ENCODE measurements at places on chromosomes 2 and 18.

- no peak for DNase-seq
Observed at GRCh38 chr2:43315482-43315881, 89.1 kb upstream of the ZFP36L2 start.

- no peak for DNase-seq
Observed at GRCh38 chr18:76496194-76496890, 1.3 kb upstream of the ZNF516 start.

DNA sequence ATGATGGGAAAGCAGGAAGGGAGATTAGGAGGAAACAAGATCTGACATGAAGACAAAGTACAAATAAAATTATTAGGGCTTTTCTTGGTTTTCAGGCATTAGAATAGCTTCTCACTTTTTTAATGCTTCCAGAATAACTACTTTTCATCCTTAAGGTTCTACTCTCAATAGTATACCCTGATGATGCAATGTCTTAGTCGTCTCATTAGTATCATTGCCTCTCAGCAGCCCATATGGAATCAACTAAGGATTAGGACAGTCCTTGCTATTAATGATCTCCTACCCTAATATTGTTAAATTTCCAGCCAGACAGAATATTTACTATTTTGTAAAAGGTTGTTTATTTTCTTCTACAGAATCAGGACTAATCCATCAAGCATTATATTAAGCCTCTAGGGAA lies 55.9 kb downstream of the RELCH start:
- no peak for DNase-seq

- DNase-seq: no peak
Observed at GRCh38 chr2:133993160-133993559, 260.7 kb upstream of the MGAT5 start.

DNA sequence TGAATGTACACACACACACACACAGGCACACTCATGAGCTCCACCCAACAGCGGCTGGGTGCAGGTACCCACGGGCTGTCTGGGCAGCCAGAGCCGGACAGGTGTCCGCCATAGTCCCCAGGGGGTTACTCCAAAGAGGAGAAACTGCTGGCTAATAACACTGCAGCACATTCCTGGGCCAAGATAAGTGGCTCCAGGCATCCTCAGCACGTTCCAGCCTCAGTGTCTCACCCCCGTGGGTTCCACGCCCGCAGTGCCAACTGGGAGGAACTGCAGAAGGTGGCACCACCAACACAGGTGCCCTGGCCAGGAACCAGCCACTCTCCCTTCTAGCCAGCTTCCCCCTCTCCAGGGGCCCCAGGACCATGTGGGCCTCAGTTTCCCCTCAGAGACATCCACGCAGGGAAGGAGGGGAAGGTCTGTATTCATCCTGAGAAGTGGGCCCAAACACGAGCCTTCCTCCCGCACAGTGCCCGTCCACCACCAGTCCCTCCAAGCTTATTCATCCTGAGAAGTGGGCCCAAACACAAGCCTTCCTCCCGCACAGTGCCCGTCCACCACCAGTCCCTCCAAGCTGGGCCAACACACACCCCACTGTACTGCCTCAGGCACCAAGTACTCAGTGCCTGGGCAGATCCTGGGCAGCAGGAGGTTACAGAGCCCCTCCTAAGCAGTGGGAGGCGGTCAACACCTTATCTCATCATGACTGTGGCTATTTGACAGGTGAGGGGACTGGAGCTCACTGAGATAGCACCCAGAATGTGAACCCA lies 47.6 kb downstream of the TNS1 start:
- DNase-seq: no peak

GRCh38 chr2:127569666-127570065 lies 34.2 kb downstream of the MYO7B start:
- DNase-seq: no peak

- no peak for DNase-seq
Observed at GRCh38 chr2:158795195-158795924, at the start of gene DAPL1. DAPL1 (plus strand) TSS chr2:158795317; CDS start chr2:158795373, 56 bp downstream.

DNA sequence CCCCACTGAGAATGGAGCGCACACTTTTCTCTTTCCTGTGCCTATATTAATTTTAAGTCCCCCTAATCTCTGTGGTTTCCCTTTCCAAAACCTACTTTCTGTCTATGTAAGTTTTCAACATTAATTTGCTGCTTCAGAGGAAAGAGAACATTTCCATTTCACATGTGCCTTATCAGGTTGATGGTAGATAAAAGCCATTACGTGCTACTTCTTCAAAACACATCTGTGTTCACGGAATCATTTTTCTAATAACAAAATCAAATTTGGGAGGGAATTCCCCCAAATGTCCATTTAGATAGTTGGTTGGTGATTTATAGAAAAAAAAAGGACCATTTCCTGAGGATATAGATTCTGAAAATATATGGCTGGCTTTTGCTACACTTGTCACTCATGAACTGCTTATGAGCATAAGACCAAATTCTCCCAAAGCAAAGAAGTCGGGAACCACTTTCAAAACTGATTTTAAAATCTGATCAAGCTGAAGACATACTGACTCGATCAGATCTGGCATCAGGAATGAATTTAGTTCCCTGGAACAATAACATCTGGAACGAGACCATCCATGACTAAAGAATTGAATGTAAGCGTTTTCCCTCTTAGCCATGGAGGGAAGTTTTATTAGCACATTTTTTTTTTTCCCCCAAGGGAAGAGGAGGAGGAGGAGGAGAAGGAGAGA lies 8.2 kb downstream of the PTGR3 start:
- DNase-seq: no peak

DNA sequence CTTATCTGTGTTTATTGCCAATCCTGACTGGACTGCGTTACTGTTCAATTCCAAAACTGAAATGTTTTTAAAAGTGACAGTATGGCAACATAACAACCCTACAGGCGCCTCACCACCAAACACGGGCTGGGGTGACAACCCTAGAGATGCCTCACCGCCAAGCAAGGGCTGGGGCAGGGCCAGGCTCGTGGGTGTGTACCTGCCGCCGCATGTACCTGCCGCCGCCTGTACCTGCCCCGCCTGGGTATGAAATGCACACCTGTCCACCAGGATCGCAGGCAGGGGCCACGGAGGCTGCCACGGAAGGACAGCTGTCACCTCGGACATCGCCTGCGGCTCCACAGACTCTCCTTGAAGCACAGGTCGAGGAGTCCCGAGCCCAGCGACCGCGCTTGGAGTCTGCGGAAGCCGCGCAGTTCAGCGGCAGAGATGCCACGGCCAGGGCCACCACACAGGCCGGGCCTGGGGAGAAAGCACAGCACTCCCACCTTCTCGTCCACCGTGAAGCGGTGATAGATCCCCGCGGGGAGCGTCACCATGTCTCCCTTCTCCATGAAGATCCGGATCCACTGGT lies 18.9 kb downstream of the ADI1 start:
- no peak for DNase-seq

GRCh38 chr2:25281522-25281921 lies 60.2 kb downstream of the DNMT3A start:
- DNase-seq: no peak

DNA sequence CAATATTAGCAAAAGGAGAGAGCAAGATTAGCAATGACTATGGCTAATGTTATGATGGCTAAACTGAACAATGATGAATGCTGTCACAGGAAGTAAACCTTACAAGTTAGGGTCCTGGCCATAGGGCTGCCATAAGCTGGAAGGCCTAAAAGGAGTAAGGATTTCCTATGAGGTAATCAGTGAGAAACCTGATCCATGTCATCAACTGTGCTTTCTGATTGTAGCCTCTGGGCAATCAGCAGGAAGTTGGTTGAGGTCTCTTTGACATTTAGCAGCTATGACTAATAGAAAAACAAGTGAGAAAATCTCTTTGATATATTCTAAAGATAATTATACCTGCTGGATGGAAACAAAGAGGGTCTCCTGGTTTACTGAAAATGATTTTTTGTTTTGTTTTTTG lies 193.0 kb downstream of the RAB3GAP1 start:
- no peak for DNase-seq

- DNase-seq: no peak
Observed at GRCh38 chr2:190105554-190105953, 43.0 kb upstream of the MSTN start.

DNA sequence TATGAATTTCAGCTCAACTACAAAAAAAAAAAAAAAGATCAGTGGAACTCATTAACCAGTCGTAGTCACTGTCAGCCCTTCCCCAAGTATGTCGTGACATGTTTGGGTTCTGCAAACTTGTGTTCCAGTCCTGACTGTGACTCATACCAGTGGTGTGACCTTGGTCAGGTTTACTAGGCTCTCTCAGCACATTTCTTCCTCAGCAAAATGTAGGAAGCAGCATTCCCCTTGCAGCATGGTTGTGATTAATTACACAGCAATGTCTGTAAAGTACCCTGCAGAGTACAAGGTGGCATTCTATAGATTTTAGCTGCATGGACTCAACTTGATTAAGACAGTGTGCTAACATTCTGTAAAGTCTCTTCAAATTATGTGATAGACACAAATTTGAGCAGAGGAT lies 156.9 kb downstream of the LAMA1 start:
- no peak for DNase-seq

DNA sequence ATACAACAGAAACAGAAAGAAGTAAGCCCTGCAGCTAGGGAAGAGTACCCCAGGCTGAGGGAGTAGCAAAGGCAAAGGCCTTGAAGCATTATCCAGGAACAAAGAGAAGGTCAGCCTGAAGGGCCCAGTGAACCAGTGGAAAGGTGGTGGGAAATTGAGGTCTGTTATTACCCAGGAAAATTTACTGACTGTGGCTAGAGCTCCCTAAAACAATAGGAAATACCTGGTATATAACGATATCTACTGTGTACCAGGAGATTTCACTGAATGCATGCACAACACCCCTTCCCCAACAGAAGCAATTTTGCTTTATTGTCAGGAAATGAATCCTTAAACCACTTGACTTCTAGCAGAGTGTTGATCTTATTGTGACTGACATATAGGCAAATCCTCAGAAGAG lies 365.3 kb downstream of the ERBB4 start:
- no peak for DNase-seq

GRCh38 chr2:177324797-177325196 lies 60.3 kb upstream of the NFE2L2 start:
- no peak for DNase-seq

- DNase-seq: no peak
Observed at GRCh38 chr18:78090584-78090983, 840.9 kb downstream of the GALR1 start.

DNA sequence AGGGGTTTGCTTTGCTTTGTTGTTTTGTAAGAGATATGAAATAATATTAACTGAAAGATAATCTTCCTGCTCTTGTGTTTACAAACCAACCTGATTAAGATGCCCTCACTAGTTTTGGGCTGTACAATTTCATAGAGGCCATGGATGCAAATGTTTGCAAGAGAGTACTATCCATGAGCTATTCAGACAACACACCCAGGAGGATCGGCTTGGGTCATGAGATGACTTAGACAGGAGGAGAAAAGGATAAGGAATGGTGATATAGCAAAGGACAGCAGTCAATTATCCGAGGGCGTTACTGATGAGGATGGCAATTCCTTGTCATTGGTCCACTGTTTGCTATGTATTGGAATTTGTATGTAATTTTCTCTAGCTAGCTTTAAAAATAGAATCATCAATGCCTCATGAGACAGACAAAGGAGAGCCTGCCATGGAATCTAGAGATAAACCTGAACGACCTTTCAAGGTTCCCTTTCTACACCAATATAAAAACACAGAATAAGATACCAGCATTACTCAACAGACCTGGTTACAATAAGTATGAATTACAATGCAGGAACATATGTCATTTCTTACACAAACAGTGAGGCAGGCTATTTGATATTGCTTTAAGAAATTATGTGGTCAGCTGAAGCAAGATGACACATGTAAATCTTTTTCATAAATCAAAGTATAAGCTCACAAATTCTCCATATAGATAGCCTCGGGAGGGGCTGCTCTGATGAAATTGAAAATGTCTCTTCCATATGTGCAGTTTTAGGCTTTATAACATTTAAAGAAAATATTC lies 54.4 kb upstream of the SOS1 start:
- DNase-seq: no peak

GRCh38 chr2:65320042-65320725 lies 92.6 kb downstream of the ACTR2 start:
- DNase-seq: no peak

- no peak for DNase-seq
Observed at GRCh38 chr2:86283411-86284030, 53.9 kb downstream of the REEP1 start.

- DNase-seq: no peak
Observed at GRCh38 chr2:8575038-8575833, 106.6 kb upstream of the ID2 start.

DNA sequence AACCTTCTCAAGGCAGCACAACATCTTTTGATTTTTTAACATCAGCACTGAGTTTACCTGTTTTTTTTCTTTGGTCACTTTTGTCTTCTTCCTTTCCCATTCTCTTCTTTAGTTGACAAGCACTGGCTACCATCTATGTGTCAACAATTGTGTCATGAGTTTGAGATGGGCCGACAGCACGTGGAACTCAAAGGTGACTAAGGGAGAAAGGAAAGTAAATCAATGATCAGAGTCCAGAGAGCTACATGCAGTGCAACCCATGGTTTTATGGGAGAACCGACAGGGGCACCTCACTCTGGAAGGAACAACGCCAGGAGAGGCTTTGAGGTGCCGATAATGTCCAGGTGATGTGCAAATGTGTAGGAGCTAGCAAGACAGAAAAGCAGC lies 755.5 kb downstream of the RNF144A start:
- DNase-seq: no peak

DNA sequence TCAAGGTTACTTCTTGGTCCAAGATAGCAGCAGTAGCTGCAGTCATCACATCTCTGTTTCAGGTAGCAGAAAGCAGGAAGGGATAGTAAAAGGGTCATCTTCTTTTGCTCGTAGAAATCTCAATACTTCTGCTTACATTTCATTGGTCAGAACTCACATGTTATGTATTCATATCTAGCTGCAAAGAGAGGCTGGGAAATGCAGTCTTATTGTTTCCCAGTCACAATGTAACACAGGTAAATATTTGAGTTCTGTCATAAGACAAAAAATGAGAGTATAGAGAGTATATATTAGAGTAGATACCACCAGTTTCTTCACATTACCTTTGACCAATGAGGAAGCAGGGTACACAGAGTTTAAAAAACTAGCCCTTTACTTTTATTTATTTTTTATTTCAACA lies 132.4 kb upstream of the ITGA6 start:
- DNase-seq: no peak

DNA sequence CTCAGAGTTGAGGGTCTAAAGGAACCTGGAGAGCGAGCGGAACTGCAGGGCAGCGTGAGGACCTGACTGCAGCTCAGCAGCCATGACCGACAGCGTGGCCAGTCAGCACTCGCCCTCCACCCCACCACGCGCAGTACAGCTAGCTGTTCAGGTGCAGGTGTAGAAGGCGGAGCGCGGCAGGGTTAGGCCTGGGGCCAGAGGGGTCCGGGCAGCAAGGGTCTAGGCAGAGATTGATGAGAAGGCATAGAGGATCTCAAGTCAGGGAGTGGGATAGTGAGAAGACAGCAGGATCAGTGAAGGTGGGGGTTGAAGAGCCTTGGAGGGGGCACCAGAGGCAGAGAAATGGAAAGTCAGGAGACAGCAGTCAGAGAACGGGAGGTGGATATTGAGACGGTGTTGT lies 71.0 kb downstream of the STEAP3 start:
- no peak for DNase-seq

- DNase-seq: no peak
Observed at GRCh38 chr2:5528706-5529105, 163.5 kb upstream of the SOX11 start.
